ENCODE measurements at places on chromosomes 5 and 9.

GRCh38 chr9:18980189-18980588, 52.8 kb downstream of the SAXO1 start:
- DNase-seq = no peak

DNA sequence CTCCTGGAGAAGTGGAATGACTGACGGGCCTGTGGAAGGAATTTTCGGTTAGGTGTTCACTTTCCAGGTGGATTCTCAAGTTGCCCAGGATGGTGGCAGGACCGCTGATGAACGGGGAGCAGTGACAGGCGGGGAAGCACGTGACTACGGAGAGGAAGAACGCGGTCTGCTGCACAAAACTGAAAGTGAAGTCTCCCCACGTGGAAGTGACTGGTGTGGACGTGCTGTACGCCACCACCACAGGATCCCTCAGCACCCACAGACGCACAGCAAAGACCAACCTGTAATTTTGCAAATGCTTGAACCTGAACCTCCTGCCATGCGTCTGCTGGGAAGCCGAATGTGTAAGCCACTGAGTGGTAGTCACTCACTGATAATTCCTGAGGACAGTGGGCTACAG, 51.4 kb downstream of the RNF130 start:
- no peak for DNase-seq

- DNase-seq = no peak
These were observed 84.9 kb upstream of the SHB start for GRCh38 chr9:38153910-38154291.

DNA sequence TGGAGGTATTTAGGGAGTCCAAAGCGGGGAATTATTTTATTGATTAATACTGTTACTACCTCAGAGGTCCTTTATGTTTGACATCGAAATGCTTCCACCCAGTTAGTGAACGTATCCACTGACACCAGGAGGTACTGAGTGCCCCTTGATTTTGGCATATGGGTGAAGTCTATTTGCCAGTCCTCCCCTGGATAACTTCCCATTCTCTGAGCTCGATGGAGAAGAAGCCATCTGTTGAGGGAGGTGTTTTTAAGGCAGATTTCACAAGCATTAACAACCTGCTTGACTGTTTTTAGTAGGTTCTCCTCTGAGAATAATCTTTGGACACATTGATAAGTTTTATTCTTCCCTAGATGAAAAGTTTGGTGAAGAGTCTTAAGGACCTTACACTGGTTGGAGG, 165.3 kb upstream of the NREP start:
- DNase-seq = no peak

- no peak for DNase-seq
These were observed 10.3 kb upstream of the LAMC3 start for GRCh38 chr9:130998597-130999244.

DNA sequence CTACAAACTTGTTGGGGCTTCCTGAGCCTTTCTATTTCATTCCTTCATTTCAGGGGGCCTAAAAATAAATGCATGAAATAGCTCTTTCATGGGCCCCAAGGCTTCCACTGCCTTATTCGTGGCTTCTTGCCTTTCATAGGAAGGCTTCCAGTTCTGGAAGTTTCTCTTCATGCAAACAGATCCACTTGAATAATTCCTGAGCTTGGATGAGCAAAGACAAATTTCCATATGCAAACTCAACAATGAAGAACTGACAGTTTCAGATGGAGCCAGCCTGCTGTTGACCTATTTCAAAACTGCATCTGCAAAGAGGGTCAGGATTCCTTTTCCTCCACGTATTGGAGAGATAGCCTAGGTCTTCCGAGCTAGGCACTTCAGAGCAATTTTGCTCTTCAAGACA, 142.1 kb downstream of the MLLT3 start:
- no peak for DNase-seq

- DNase-seq = peak; percentile 15
These were observed 559.2 kb downstream of the PSAT1 start for GRCh38 chr9:78856144-78856543.

DNA sequence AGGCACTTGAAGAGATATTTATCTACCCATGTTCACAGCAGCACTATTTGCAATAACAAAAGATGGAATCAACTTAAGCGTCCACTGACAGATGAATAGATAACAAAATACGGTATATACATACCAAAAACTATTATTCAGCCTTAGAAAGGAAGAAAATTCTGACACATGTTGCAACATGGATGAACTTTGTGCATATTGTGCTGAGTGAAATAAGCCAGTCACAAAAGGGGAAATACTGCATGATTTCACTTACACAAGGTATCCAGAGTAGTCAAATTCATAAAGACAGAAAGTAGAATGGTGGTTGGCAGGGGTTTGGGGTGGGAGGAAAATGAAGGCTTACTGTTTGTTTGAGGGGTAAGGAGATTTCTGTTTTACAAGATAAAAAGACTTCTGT, 66.0 kb downstream of the FBN2 start:
- no peak for DNase-seq
